Renal pelvis (tissue), 12 donors: ENCODE measurements at places on chromosomes 1 and 21.

DNA sequence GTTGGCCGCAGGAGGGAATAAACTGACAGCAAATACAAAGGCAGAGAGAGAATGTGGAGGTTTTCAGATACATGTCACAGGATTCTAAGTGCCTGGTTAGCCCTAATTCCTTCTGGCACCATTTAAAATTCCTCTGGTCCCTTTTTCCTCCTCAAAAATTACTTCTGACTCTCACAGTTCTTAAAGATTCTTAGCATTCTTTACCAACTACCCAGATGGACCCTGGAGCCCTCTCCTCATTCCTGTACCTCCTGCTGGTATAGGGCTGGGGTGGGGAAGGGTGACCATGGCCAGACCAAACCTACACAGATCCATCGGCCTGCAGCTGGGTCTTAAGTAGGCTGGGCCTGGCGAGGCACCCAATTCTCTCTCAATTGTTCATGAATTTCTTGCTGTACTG lies 7.2 kb downstream of the MKNK1 start:
- DNase-seq, result no peak

DNA sequence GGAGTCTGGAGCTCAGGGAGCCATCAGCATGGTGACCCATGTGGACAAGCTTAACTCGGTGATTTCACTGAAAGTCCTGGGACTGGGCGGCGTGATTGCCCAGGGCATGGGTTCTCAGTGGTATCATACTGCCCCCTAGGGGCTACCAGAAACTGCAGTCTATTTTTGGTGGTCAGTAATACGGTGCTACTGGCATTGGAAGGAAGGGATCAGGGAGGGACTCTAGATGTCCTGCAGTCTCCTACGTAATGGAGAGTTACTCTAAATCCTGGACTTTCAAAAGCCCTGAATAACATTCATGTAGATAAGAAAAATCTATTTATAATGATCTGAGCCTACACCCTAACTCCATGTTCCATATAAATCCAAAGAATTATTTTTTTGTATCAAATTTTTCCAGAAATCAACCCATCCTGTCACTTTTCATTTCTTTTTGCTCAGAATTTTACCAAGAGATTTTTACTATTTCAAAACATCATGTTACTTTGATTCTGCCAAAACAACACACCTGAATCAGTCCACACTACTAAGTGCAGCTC lies 37.3 kb downstream of the PABPC4 start:
- DNase-seq, result peak; percentile 66

- no peak for DNase-seq
Measured at GRCh38 chr1:55689800-55690199, 474.6 kb upstream of the USP24 start.

GRCh38 chr1:72062584-72062983 lies 219.8 kb downstream of the NEGR1 start:
- DNase-seq, result no peak

DNA sequence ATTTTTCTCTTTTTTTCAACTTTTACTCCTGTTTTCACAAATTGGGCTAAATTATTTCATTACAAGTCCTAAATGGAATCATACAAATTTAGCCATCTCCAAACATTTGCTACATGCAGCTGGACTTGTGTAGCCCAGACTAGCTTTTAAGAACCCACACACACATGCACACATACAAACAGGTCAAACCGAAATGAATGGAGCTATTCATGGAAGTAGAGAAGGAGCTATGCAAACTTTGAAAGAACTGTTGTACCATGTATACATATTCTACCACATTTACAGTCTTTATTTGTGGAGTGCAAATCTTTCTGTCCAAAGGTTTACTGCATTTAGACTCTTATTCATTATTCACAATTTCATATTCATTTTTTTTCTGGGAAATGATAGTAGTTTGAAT lies 189.1 kb upstream of the RNPC3 start:
- DNase-seq, result no peak

GRCh38 chr1:10878469-10878868 lies 82.0 kb upstream of the CASZ1 start:
- DNase-seq, result no peak

DNA sequence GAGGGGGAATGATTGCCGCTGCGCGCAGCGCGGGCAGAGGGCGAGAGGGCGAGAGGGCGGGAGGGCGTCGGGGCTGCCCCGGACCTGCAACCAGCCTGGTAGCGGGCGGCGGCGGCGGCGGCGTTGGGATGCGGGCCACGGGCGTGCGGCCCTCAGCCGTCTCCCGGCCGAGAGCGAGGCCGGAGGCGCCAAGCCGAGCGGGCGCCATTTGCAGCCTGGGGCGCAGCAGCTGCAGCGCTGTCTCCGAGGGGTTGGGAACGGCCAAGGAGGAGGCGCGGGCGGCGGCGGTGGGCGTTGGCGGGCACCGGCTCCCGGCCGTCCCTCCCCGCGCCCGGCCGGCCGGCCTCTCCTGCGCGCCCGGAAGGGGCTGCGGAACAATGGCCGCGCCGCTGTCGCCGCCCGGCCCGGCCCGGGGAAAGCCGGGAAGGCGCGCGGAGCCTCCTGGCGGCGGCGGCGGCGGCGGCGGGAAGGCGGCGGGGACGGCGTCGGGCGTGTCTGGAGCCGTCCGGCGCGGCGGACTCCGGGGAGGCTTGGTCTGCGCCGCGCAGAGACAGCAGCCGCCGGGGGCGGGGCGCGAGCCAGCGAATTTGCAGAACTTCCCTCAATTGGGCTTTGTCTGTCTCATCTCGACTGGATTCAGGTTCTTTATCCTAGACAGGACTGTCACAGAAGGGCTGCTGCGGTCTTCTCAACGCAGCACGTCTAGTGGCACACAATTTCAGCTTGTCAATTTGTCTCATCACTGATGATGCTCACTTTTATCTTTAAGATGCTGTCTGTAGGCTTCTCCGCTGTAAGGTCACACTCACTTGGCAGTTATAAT lies 35.7 kb downstream of the ZBTB8B start:
- DNase-seq, result peak; percentile 65

- peak; percentile 88 for DNase-seq
Measured at GRCh38 chr1:47997289-47998200, at the start of gene TRABD2B. TSS of gene TRABD2B (minus strand) at chr1:47997385.

DNA sequence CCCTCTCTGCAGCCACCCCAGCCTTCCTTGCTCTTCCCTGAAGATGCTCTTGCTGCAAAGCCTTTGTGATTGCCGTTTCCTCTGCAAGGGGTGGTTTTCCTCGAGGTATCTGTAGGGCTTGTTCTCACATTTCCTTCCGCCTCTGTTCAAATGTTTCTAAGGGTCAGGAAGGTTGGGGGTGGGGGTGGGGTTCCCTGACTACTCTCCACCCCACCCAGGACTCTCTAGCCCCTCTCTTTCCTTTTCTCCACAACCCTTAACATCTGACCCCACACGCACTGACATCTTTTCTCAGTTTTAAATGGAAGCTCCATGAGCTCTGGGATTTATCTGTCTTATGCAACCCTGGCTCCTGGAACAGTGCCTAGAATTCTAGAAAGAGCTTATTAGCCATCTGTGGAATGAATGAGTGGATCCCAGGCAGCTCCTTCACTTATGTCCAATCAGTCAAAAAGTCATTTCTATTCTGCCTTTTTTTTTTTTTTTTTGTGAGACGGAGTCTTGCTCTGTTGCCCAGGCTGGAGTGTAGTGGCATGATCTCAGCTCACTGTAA lies 27.3 kb upstream of the ZNF362 start:
- peak; percentile 49 for DNase-seq

DNA sequence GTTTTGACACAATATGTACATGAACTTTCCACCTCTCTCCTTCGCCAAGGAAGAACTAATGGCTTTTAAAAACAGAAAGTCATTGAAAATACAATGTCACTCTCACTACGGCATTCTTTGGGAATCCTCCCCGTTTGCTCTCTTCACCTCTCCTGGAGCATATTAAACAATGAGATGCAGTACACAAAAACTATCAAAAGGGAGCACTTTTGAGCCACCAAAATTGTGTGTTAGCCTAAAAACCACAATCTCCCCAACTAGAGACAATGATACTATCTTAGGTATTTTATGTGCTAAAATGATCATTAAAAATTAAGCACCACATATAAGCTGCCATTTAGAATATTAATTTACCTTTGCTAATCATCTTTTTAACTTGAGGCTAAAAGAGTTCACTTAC lies 425.5 kb downstream of the KCTD3 start:
- peak; percentile 23 for DNase-seq

DNA sequence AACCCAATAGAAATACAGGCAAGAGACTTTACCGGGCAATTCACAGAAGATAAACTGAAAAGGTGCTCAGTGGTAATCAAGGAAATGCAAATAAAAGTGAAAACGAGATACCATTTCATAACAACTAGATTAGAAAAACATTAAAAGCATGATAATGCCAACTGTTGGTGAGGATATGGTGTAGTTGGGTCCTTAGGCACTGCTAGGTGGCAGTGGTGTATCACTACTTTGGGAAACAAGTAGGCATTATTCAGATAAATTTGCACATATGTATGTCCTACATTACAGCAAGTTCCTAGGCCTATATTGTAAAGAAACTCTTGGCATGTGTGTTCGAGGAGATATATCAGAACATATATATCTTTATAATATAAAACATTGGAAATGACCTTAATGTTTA lies 31.0 kb downstream of the AZIN2 start:
- no peak for DNase-seq

- DNase-seq, result no peak
Measured at GRCh38 chr21:15491100-15491499, 238.7 kb upstream of the USP25 start.

DNA sequence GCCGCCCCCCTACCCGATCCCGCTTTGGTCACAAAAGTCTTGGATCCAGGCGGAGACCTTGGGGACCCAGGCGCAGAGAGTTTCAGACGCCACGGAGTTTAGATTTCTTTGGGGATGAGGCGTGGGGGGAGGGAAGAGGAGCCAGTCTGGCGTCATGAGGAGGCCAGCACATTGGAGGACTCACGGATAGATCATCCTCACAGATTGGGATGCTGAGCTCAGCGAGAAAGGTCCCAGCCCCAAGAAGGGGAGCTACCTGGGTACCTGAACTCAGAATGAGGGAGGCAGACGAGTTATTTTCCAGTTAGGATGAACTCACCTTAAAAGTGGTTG lies 393 bp downstream of the ELAPOR1 start:
- no peak for DNase-seq

- DNase-seq, result no peak
Measured at GRCh38 chr21:39774227-39774626, 29.2 kb downstream of the IGSF5 start.

DNA sequence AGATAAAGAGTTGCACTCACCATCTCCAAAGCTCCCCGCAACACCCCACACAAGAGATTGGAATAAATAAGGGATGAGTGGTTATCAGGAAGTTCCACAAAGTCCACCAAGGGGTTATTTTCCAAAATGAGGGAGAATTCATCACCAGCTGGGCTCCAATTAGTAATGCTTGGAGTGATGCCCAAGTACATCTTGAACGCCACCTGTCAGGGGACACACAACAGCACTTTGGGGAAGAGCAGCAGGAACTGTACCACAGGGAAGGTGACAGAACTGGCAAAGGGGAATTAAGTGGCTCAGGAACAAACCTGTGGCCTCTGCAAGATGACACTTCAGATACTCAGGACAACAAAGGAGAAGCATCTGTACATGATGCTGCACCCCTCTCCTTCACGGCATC lies 11.5 kb downstream of the TRAPPC3 start:
- no peak for DNase-seq

- peak; percentile 9 for DNase-seq
Measured at GRCh38 chr1:217333939-217334338, 297.0 kb downstream of the GPATCH2 start.

- DNase-seq, result no peak
Measured at GRCh38 chr1:42392255-42392654, 11.7 kb downstream of the RIMKLA start.

DNA sequence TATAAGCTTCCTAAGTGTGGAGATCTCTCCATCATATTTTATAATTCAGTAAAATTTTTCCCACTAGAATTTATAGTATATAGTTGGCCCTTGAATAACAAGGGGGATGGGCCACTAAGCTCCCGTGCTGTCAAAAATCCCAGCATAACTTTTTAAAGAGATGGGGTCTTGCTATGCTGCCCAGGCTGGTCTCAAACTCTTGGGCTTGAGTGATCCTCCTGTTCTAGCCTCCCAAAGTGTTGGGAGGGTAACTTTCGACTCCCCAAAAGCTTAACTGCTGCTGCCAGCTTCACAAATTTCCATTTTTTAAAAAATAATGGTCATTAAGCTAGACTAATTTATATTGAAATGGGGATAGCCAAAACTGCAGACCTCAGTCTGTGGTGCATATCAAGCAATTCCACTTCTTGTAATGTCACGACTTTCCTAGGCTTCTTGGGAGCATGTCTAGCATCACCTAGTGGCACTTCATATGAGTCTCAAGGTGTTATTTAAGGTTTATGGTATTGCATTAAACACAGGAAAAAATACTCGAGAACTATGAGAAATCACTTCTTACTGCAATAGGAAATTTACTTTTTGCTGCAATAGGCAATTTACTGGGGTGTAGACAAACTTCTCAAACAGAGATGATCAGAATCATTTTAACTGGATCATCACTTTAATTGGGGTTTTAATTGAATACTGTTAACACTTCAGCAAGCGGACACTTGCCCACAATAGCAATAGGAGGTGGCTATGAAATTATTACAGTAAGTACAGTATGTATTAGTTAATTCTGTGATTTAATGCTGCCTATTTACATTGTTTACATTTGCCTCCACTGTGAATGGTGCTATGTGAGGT lies 19.3 kb upstream of the ACTA1 start:
- no peak for DNase-seq

DNA sequence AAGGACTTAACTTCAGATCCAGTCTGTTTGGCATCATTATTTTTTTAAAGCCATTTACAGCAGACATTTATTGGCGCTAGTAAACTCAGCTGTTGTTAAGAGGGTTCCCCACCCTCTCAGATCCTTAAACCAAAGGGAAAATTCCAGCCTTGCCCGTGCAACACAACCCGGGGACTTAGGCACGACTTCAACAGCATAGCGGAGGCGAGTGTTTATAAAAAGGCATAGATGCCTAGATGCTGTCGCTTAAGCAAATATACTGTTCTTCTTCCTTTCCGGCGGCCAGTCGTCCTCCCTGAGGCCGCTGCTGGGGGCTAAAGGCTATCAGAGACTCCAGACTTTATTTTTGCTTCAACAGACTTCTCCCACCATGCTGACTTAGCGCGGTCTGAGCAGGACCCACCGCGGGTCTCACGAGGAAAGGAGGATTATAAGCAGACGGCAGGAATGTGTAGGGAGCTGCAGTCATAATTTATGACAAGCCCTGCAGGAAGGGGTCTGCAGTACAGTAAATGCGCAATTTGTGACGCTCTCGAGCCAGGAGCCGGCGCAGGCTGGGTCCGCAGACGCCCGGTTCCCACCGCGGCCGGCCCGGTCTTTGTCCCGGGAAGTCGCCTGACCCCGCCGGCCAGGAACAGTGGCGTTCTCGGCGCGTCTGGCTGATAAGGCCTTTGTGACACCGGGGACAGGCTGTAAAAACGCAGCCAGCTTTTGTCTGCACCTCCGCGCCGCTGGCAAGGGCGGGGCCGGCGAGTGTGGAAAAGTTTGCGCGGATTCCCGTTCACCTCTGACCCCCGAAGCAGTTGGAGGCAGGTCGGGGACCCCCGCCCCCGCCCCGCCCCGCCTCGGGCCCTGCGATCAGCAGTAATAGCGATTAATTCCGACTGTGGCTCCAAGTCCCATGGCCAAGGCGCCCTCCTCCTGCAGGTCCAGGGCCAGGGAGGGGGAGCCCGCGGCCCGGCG lies 61.2 kb upstream of the ARHGEF16 start:
- peak; percentile 61 for DNase-seq
